ENCODE measurements at places on chromosomes 5 and 9. TPM values are rescaled to one million over a fixed set of nuclear protein-coding genes. Genes with fewer than 3 reads are reported as not detected.

GRIN1 gene
- not detected for total RNA-seq

FTMT gene
- not detected for total RNA-seq

QRFP gene
- total RNA-seq = not detected

GLRA1 gene
- total RNA-seq = not detected

KCTD16 gene
- not detected for total RNA-seq

ADAMTSL2 gene
- total RNA-seq = 0.63 TPM

NFIB gene
- 101 TPM for total RNA-seq

SIT1 gene
- 1.1 TPM for total RNA-seq

FSTL4 gene
- total RNA-seq = not detected

ARL10 gene
- total RNA-seq = 7.2 TPM

SNCB gene
- total RNA-seq = not detected

SURF2 gene
- total RNA-seq = 11.5 TPM

ATP6V0E1 gene
- 174 TPM for total RNA-seq

LSM11 gene
- 2.2 TPM for total RNA-seq

ANKRD33B gene
- total RNA-seq = 6.2 TPM

PCDHGA6 gene
- 3.0 TPM for total RNA-seq

CARTPT gene
- total RNA-seq = not detected

SGCD gene
- total RNA-seq = 1.1 TPM

FST gene
- 2.1 TPM for total RNA-seq

OLFML2A gene
- 6.0 TPM for total RNA-seq

LCN9 gene
- total RNA-seq = not detected

SURF1 gene
- total RNA-seq = 47.1 TPM

MYOZ3 gene
- 0.28 TPM for total RNA-seq

SPATA31A6 gene
- not detected for total RNA-seq

PSD2 gene
- 0.16 TPM for total RNA-seq

TGFBI gene
- 338 TPM for total RNA-seq

HBEGF gene
- total RNA-seq = 66.3 TPM

GIN1 gene
- 5.1 TPM for total RNA-seq

MEIKIN gene
- total RNA-seq = not detected

SVEP1 gene
- total RNA-seq = 166 TPM

PPIP5K2 gene
- 30.1 TPM for total RNA-seq

SH3PXD2B gene
- 43.8 TPM for total RNA-seq

BTNL3 gene
- total RNA-seq = not detected

FAM151B gene
- total RNA-seq = 3.8 TPM

TSLP gene
- total RNA-seq = not detected

CNTFR gene
- total RNA-seq = 67.1 TPM

C5orf47 gene
- 0.19 TPM for total RNA-seq

STK32A gene
- 7.7 TPM for total RNA-seq

ADAMTS12 gene
- total RNA-seq = 17.5 TPM

SARDH gene
- total RNA-seq = 2.3 TPM

SLC36A3 gene
- not detected for total RNA-seq

GFI1B gene
- not detected for total RNA-seq

ARID3C gene
- not detected for total RNA-seq

NPDC1 gene
- total RNA-seq = 63.6 TPM

SLC34A3 gene
- not detected for total RNA-seq

PCDHGB6 gene
- total RNA-seq = 5.8 TPM

LCN1 gene
- total RNA-seq = not detected

MZB1 gene
- total RNA-seq = 1.1 TPM

TAF11L12 gene
- not detected for total RNA-seq

STKLD1 gene
- not detected for total RNA-seq

BARHL1 gene
- total RNA-seq = not detected
